Mesenchymal stem cell (in vitro differentiated cells and primary cell): ENCODE measurements at places on chromosomes 6 and 20.

DNA sequence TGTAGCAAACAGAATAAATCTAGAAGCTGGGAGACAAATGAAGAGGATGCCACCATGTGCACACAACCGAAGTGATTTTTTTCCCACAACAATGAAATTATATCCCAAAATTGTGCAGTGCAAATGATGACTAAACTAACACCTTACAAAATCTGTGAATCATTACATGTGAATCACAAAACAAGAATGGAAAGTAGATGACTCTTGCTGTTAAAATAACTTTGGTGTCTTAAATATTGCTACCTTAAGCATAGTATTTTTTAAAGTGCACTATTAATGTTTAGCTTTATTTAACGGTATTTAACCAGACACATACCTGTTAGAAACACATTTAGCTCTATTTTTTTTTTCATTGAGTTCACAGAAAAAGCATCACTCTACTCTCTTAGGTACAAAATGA, 190.8 kb downstream of the TBC1D32 start:
- DNase-seq = no peak

- no peak for DNase-seq
These were observed 25.2 kb downstream of the GHRH start for GRCh38 chr20:37236462-37236861.

DNA sequence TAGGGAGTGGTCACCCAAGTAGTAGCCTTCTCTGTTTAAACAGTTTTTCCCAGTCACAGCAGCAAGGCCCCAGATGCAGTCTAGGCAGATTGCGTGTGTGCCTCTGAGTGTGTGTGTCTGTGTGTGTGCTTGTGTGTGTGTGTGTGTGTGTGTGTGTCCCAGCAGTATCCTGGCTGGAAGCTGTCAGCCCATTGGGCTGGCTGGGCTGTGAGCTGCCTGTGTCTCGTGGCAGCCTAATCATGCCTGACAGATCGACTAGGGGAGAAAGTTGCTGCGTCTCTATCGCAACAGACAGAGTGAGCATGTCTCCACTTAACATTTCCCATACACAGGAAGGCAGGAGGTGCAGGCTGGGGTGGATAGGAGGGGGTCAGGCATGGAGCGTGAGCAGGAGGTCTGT, 42.9 kb upstream of the LRFN2 start:
- DNase-seq = peak; percentile 87

- no peak for DNase-seq
These were observed 20.0 kb downstream of the RNF144B start for GRCh38 chr6:18406955-18407749.

GRCh38 chr6:29611426-29611825, 21.6 kb downstream of the GABBR1 start:
- no peak for DNase-seq

DNA sequence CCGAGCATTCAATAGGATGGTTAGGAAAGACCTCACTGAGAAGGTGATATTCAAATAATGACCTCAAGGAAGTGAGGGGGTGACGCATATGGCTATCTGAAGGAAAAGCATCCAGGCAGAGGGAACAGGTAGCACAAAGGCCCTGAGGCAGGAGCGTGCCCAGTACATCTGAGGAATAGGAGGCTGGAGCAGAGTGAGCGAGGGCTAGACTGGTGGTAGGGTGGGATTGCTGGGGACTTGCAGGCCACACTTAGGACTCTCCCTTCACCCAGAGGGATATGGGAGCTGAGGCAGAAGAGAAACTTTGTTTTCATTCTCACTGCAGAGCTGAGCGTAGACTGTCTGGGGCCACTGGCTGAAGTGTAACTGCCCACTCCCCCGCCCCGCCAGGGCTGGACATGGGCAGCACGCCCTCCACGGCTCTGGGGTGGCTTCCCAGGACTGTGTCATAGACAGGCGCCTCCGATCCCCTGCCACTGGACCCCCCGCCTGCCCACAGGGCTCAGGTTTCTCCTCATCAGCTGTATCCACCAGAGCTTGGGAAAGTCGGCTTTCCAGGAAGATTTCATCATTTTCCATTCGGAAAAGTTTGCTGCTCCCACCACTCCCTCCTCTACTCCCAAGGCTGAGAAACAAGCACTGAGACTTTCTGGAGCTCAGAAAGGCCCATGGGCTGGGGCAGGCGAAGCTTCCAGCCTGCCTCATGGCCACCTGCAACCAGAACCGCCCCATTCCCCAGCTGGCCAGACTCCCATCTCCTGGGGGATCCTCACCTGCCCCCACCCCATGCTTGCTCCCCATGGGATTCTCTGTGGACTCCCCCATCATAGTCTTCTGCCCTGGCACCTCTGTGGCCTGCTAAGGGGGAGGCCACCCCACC, 142.6 kb downstream of the MRPL14 start:
- DNase-seq = peak; percentile 23

DNA sequence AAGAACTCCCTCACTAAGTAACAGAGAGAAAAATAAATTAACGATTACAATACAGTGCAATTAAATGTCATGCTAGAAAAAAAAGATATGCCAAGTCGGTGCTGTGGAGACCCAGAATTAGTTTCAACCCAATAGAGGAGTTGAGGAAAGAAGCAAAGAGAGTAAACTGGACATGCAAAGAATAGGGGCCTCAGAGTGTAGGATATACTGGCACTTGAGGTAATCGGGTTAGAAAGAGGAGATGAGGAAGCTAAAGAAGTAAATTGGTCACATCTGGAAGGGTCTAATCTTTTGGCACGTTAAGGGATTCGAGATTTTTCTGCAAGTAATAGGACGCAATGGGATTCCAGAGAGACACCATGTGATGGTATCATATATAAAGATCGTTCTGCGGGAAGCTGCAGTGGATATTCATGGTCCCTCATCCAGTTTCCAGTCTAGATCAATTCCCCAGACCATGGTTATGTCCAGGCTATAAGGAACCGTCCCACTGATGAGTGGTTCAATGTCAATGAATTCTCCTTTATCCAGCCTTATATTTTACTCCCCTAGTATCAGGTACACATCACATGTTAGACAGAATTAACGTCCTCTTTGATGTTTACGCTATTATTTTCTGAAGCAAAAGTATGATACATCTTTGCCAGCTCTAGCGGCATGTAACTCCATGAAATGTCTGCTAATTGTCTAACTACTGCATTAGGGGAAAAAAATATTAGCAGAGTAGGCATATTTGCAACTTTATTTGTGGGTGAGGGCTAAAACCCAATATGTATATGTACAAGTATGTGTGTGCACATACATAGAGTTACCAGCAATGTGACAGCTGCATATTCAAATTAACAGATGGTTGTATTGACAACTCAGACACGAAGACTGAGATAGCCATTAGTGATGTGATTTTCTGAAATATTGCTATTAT, 1.1 kb upstream of the TBC1D32 start:
- DNase-seq = no peak

- no peak for DNase-seq
These were observed 252.2 kb downstream of the ERMARD start for GRCh38 chr6:170003451-170004160.

DNA sequence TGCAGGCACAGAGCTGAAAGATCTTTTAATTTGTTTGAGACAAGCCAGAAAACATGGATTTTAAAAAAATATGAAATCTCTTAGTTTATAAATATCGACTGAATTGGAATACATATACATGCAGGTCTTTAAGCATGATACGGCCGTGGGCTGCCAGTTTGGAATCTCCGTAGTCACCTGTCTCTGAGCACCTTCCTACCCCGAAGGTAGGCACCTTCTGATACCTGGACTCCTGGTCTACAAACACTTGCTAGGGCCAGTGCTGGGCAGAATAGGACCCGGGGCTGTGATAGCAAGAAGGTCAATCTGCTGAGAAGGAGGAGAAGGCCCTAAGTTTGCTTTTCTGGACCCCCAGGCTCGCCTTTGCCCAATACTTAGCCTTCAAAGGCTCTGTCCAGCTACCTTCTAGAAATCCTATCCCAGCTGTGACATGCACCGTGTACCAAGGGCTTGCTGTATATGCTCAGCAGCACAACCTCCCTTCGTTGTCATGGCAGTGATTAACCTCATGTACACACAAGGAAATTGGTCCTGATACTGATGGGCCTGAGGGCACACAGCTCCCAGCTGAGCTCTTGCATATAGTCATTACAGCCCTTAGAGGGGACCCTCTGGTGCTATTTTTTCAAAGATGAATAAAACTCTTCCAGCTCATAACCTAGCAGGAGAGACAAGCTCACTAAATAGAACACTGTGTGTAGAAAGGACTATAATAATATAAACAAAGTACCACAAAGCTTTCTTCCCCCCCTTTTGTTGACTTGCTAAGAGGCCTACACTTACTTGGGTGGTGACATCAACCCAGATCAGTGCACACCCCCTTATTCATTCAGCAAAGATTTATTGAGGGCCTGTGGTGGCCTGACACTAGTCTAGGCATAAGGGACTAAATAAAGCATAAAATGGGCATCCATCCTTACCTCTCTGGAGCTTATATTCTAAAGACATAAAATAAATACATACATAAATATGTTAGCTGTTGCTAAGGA, 17.7 kb downstream of the SNPH start:
- DNase-seq = peak; percentile 64

- DNase-seq = no peak
These were observed 538.5 kb downstream of the BMP2 start for GRCh38 chr20:7305976-7306375.

- peak; percentile 8 for DNase-seq
These were observed 8.7 kb upstream of the ATRN start for GRCh38 chr20:3461911-3462677.

DNA sequence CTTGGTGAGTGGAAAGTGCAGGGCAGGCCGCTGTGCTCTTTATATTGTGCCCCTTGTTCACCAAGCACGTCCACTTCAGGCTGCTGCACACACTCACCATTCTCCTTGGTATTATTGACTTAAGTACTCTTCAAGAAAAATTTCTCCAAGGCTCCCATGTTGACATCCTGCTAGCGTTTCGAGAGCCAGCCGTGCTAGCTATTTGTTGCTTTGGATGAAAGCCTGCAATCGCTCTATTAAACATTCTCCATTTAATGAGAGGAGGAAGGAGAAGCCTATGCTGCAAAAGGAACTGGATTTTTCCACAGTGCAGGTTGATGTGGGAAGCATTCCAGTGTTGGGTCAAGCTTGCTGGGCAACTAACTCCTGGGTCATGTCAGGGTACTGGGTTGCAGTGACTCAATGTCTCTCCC, 113.5 kb downstream of the CD83 start:
- DNase-seq = no peak

DNA sequence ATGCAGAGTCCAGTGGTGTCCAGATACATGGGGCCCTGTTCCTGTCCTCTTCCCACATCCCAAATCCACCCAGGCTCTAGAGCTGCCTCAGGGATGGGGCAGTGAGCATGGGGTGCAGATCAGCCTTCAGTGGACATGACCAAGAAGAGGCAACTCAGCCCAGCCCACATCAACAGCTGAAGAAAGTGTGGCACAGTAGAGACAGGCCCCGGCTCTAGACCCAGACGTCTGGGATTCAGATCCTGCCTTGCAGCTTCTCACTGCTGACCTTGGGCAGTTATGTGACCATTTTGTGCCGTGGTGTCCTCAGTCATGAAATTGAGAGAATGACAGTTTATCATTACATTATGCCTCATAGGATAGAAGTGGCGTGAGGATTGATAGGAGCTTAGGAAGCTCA, 54.6 kb upstream of the CST7 start:
- no peak for DNase-seq

GRCh38 chr6:4294636-4295035, 159.3 kb upstream of the ECI2 start:
- no peak for DNase-seq

- DNase-seq = peak; percentile 33
These were observed 545.1 kb upstream of the GJE1 start for GRCh38 chr6:141587482-141588266.

- DNase-seq = no peak
These were observed 214.0 kb downstream of the WDR27 start for GRCh38 chr6:169487579-169488436.

- DNase-seq = no peak
These were observed 117.8 kb upstream of the GMDS start for GRCh38 chr6:2363211-2363610.

- peak; percentile 32 for DNase-seq
These were observed 6.6 kb upstream of the SERPINB9 start for GRCh38 chr6:2909718-2910117.

GRCh38 chr6:45979311-45979710, 36.3 kb downstream of the CLIC5 start:
- DNase-seq = no peak

GRCh38 chr20:31475472-31476293, 595 bp downstream of the REM1 start:
- DNase-seq = no peak

DNA sequence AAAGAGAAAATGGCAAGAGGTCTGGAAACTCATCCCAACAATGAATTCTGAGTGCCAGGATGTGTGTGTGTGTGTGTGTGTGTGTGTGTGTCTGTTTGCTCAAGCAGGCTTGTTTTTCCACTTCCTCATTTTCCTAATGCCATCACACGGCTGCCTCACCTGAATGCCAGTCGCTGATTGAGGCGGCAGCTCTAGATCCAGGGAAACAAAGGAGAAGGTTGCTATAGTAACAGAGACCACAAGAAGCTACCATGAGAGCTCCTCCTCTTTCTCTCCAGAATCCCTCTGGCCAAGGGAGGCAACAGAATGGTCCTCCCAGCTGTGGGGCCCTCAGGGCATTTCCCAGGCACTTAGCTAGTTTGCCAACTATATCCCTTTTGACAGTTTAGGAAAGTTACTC, 241.1 kb upstream of the TSHZ2 start:
- DNase-seq = no peak

DNA sequence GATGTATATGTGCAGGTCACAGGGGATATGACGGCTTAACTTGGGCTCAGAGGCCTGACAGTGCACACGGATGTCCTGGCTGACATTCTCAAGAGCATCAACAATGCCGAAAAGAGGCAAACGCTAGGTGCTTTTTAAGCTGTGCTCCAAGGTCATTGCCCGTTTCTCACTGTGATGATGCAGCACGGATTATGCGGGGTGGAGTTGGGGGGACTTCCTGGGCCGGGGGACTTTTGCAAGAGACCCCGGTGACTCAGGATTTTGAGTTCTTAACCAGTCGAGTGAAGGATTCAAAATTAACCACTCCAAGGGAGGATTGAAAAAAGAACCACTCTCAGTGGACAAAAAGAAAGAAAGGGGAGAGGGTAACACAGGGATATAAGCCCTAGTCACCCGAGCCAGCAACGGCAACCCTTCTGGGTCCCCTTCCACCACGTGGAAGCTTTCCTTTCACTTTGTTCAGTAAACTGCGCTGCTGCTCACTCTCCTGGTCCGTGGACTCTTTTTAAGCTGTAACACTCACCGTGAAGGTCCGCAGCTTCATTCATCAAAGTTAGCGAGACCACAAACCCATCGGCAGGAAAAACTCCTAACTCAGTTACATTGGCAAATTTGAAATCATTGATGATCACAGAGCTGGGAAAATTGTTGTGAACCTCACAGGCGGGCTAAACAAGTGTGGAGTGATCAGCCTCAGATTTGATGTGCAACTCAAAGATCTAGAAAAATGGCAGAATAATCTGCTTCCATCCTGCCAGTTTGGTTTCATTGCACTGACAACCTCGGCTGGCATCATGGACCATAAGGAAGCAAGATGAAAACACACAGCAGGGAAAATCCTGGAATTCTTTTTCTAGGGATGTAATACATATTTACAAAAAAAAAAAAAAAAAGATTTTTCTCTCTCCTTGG, 199.3 kb downstream of the ARID1B start:
- DNase-seq = no peak
